Right ventricle myocardium inferior (tissue), 1 donor: ENCODE measurements at places on chromosomes 6 and 20. TPM values are rescaled to one million over a fixed set of nuclear protein-coding genes. Genes with fewer than 3 reads are reported as not detected.

The IMPG1 gene
- not detected for total RNA-seq

The CASS4 gene
- total RNA-seq = 0.41 TPM

The RNF182 gene
- not detected for total RNA-seq

The DNAAF9 gene
- 22.1 TPM for total RNA-seq

The OPRL1 gene
- 0.49 TPM for total RNA-seq

The SEC63 gene
- total RNA-seq = 52.9 TPM

The RUNX2 gene
- total RNA-seq = 0.43 TPM
